Activated T-helper 1 cell treated with anti-CD3 and anti-CD28 coated beads, Interleukin-2, amount 50 U/mL, for 16 hours (primary cell): ENCODE measurements at places on chromosomes 12 and 14.

DNA sequence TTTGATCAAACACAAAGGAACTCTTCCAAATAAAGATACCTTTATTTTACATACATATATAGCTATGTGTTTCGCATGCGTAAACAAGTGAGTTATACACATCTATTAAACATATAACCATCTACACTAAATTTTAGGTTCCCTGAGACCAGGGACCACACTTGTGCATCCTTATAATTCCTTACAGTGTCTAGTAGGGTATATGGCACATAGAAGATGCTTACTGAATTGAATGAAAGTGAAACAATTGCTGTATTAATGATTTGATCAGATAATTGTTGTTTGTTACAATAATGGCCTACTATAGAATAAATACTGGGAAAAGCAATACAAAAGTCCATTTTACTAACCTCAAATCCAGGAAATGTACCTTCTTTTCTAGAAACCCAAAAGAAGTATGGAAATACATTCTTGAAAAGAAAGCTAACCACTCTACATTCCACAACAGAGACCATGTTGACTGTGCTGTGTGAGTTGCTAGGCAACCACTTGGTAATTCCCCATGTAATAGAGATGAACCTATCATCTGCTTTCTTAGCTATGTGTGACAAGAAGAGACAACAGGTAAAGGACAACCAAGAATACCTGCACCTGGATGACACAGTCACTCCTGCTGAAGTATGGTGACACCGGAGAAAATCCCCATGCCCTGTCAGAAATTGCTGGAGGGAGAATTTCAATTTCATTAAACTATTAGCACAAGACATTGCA, 11.9 kb upstream of the CIPC start:
- DNase-seq, result no peak

DNA sequence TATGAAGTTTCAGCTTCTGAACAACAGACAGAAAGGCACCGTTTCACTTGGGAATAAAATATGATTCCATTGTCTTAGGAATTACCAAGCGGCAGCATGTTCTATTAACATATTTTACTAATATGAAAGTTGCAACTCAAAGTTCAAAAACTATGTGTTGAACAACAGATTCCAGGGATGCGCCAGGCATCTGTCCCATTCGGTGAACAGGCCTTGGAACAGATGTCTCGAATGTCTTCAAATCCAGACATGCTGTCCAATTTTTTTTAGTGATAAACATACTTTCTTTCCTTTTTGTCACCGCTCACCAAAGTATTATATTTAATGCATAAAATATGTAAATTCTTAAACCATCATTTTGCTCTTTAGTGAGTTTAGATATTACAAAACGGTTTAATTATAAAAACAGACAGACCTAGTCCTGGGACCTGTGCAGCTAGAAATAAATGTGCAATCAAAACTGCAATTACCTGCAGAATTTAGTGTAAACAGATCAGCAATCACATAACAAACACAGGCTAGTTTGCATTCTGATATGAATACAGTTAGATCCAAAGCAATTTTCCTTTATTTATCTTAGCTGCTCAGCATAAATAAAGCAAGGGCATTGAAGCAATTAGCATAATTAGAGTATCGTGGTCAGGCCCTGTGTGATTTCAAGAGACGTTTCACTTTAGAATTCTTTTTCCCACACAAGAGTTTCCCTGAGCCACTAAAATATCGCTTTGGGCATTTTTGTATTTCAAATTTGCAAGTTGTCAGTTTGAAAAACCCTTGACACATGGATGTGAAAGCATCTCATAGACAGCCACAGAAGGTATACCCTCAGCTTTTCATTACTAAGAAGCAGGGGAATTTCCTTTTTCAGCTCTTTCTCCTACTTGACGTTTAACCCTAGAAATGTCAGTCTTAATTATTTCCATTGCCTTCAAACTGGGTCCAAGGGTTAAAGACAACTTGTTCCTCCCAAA, 420.8 kb downstream of the EGLN3 start:
- no peak for DNase-seq

DNA sequence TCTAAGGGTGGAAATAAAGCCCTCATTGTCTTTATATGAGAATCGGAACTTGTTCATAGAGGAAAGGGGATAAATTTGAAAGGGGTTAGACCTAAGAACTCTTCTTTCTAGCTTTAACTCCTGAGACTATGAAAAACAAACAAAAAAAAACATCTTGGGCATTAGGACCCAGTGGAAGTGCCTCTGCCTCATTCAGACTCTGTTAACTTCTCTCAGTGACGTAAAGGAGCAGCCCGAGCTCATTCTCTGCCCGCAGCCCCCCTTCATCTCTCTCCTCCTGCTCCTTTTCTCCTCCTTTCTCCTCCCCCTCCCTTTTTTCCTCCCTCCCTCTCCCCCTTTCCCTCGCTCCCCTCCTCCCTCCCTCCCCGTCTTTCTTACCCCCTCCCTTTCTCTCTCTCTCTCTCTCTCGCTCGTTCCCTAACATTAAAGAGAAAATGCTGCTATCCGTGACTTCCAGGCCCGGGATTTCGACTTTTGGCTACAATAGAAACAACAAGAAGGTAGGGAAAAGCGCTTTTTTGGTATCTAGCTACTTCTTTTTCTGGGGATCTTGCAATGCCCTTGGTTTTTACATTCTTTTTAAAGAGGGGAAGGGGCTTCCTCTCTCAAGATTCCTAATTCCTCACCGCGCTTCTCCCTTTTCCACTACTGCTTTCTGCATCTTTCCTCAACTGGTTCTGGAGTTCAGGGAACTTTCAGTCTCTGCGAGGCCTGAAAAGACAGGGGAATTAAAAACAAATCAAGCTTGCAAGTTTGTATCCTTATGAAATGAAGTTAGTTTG, at the start of gene RBMS2:
RBMS2 (plus strand) TSS at position 231 of the 782 bp plus-strand sequence; CDS start at position 435, 204 bp downstream.
- DNase-seq, result no peak

GRCh38 chr14:26187996-26188620, 409.7 kb downstream of the NOVA1 start:
- no peak for DNase-seq

DNA sequence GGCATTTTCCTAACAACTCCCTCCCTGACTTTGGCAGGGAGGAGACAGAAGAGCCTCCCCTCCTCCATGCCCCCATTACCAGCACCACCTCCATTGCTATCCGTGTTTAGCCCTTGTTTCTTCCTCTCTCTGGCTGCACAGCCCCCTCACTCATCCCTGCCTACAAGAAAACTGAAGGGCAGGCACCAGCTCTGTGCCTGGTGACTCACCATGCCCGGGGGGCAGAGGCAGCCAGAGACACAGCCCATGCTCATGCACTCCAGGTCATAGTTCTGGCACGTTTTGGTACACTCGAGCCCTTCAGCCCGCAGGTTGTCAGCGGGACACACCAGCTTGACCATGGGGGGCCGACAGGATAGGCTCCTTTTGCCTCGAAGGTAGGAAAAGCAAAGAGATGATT, 80.4 kb downstream of the VWF start:
- DNase-seq, result no peak

GRCh38 chr14:45664668-45665356, 411.8 kb upstream of the MIS18BP1 start:
- DNase-seq, result no peak

GRCh38 chr12:109772622-109773321, 59.1 kb downstream of the FAM222A start:
- no peak for DNase-seq

DNA sequence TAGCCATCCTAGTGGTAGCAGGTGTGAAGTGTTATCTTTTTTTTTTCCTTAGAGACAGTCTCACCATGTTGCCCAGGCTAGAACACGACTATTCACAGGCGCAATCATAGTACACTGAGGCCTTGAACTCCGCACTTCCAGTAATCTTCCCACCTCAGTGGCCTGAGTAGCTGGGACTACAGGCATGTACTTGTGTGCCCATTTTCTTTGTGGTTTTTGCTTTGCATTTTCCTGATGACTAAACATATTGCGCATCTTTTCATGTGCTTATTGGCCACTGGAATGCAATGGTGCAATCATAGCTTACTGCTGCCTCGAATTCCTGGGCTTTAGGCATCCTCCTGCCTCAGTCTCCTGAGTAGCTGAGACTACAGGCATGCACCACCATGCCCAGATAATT, 33.3 kb upstream of the GCH1 start:
- DNase-seq, result no peak

DNA sequence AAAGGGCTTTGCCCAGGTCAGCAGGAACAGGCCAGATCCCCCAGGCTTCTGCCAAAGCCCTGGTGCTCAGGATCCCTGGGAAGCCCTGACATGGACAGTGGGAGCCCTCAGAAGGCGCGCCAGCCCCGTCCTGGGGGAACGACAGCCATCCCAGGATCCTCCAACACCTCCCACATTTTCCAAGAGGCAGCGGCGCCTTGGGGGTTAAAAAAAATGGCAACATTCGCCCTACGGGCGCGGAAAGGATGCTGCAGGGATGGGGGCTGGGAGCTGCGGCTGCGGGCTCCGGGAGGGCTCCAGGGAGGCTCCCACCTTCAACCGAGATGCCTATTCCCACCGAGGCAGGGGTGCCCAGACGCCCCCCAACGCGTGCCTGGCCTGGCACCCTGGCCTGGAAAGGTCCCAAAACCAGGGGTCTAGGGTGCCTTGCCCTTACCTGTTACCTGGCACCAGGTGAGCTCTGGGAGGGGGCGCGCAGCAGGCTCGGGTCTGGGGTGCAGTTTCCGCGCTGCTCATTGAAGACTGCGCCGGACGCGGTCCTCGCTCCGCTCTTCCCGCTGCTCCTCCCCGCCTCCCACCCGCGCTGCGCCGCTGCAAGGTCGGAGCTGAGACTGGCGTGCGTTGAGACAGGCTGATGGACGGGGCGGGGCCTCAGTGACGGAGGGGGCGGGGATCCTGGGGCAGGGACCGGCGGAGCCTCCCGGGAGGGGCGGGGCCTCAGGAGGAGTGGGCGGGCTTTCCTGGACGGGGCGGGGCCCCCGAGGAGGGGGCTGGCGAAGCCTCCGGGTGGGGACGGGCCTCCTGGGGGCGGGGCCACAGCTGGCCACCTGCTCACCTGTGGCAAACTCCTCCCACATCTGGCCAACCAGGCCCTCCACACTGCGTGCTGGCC, at the start of gene ABCB9:
ABCB9 (minus strand) TSS at position 613 of the 892 bp plus-strand sequence. CDS start 6,228 bp downstream, outside the sequence.
- peak; percentile 94 for DNase-seq

DNA sequence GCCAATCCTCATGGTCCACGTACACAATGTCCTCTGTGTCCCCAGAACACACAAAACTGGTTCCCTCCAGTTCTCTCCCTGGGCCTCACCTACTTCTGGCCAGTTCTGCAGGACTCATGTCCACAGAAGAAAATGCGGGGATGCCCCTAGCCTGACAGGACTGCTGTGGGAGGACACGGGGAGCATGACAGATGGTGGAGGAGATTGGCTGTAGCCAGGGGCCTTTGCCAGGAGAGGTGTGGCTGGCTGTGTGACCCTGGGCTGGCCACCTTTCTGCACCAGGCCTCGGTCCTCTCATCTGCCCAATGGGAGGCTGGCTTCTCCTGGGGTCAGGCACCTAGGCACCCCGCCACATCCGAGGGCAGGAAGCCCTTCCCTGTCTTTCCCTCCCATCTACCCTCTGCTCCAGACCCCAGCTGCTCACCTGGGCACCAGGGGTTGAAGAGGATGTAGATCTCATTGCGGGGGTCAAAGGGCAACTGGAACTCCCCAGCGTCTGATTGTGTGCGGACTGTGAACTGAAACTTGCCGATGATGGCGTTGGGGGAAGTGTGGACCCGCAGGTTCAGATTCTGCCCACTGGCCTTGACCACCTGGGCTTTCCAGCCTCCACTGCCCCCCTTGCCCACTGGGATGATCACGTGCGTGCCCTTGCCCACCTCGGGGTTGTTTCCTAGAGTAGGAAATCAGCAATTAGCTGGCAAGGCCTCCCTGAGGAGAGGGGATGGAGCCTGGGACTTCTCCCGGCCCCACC, 2.8 kb downstream of the TGM1 start:
- DNase-seq, result no peak

DNA sequence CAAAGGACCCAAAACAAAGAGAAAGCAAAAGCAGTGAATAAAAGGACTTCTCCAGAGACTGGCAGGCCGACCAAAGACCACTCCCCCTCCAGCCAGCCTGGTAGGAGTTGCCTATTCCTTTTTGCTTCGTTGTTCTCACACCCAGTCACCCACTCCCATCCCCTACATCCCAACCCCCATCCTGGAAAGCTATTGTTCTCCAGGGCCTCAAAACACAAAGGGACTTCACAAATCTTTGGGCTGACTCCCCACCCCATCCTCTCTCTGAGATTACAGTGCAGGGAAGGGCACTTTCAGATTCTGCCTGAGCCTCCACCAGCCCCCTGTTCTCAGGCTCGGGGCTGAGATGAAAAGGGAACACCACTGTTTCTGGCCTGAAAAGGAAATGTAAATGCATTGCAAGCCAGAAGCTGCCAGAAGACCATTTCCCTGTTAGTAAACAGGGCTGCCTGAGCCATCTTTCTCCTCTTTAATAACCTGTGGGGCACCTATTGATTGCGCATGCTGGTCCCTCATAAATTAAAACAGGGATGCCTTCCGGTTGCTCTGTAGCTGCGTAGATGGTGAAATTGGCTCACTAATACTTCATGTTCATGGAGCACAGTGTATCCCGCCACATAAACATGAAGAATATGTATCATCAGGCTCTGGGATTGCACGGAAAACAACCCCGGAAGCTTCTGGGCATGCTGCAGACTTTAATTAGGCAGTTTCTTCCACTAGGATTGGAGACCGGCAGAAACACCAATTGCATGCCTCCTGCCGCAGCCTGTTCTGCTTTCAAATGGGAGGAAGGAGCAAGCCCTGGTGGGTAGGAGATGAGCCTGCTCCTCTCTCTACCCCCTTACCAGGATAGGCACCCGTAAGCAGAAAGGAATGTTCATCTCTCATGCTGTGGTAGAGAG, 130.3 kb upstream of the FUT8 start:
- no peak for DNase-seq

GRCh38 chr14:65042296-65042695, 55.6 kb downstream of the FNTB start:
- no peak for DNase-seq

DNA sequence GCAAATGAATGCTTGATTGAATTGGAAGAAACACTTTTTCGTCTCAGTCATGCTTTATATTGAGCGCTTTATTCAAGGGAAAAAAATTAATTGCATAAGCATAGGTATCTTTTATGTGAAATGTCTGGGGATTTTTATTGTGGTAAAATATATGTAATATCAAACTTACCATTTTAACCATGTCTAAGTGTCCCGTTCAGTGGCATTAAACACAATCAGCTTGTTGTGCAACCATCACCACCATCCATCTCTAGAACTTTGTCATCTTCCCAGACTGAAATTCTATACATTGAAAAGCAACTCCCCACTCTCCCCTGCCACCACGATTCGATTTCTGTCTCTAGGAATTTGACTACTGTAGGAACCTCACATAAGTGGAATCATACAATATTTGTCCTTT, 39.8 kb downstream of the PHLDA1 start:
- no peak for DNase-seq
